OCI-M1 (cell line): ENCODE measurements at places on chromosomes 11 and 22.
A peak's percentile ranks its signal among the peaks of the same experiment; 100 is the strongest.

DNA sequence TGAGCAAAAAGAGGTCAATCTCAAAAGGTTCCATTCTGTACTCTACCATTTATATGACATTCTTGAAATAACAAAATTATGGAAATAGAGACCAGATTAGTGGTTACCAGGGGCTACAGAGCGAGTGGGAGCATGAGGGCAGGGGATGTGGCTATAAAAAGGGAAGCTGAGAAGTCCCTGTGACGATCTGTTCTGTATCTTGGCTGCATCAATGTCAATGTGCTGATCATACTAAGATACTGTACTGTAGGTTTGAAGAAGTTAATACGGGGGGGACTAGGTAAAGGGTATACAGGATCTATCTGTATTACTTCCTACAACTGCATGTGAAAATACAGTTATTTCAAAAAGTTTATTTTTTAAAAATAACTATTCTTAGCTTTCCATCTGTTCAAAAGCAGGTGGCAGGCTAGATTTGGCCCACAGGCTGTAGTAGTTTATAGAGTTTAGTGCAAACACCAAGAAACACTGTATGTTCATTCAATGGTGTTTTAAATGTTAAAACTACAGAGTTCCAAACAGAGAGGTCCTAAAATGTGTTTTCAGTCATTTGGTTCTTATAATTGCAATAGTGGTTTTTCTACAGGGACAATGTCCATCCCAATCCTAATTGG, 78.2 kb downstream of the SMCO4 start:
- peak; percentile 9 for DNase-seq

DNA sequence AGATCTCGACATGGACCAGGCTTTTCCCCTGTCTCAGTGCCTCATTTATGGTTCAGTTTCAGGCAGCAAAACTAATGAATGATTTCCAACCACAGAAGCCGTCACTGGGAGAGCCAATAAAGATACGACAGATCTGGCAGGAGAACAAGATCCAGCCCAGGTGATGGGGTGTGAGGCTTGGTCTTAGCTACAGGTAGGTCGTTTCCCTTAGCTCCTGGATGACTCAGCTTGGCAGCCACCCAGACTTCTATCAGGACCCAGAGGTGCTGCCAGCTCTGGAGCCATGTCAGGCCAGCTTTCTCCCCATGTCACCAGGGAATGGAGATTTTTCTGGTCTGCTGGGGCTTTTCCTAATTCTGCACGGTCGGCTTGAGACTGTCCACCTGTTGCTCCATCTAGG, 36.3 kb upstream of the APOBEC3A start:
- no peak for DNase-seq

- DNase-seq = no peak
These were observed 10.7 kb downstream of the IL2RB start for GRCh38 chr22:37138849-37139561.

- no peak for DNase-seq
These were observed 88.3 kb upstream of the PARVA start for GRCh38 chr11:12288931-12289666.

GRCh38 chr11:12019866-12020416, 11.5 kb upstream of the DKK3 start:
- DNase-seq = no peak

DNA sequence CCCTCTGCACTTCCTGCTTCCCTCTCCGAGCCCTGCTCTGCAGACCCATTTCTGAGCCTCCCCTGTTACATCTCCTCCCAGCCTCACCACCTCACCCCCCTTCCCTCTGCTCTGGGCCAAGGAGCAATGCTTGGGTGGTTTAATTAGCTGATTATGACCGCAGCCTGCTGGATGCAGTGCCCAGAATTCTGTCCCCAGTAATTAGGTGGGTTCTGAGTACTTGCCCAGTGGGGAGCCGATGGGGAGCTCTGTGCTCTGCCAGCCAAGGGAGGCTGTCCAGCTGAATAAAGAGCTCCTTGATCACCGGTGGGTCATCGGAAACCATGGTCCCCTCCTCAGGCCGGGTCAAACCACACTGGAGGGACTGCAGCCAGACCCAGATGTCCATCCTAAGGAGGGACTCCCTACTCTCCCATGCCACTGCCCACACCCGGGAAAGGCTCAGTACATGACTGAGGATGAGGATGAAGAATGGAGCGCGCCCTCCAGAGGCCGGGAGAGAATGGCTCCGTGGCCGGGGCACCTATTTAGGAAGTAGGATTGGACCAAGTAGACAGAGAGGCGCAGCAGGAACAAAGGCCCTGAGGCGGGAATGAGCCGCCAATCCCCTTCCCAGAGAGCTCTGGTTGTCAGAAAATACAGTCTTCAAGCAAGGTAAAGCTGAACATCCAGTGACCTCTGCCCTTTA, 9.1 kb downstream of the ARRB1 start:
- no peak for DNase-seq

- peak; percentile 76 for DNase-seq
These were observed 32.4 kb downstream of the MCAM start for GRCh38 chr11:119284344-119285157.

GRCh38 chr11:44651535-44652155, 75.1 kb upstream of the TSPAN18 start:
- no peak for DNase-seq
